ENCODE measurements at places on chromosomes 12 and 14.

- no peak for DNase-seq
Observed at GRCh38 chr14:36773558-36773957, 111.9 kb downstream of the PAX9 start.

GRCh38 chr12:132550830-132551640, 59.3 kb downstream of the LRCOL1 start:
- DNase-seq = no peak

DNA sequence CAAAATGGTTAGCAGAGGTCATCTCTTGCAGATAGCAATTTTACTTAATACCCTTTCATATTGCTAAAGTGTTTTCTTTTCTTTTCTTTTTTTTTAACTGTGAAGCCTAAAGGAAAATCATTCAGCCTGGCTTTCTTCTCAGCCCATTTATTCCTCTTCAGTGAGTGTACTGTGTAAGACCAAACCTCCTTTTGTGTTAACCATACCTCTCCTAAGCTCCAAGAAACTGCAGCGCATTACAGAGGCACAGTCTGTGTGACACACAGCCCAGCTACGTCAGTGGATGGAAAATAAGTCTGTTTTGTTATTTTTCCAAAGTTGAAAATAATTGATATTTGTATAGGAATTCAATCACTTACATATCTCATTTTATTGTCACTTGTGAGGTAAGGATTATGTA, 21.7 kb downstream of the DCAF5 start:
- no peak for DNase-seq

GRCh38 chr12:20436316-20436715, 68.0 kb downstream of the PDE3A start:
- DNase-seq = no peak

GRCh38 chr14:59474172-59474571, 9.0 kb upstream of the GPR135 start:
- no peak for DNase-seq

- no peak for DNase-seq
Observed at GRCh38 chr14:75446447-75446846, 18.6 kb downstream of the JDP2 start.

DNA sequence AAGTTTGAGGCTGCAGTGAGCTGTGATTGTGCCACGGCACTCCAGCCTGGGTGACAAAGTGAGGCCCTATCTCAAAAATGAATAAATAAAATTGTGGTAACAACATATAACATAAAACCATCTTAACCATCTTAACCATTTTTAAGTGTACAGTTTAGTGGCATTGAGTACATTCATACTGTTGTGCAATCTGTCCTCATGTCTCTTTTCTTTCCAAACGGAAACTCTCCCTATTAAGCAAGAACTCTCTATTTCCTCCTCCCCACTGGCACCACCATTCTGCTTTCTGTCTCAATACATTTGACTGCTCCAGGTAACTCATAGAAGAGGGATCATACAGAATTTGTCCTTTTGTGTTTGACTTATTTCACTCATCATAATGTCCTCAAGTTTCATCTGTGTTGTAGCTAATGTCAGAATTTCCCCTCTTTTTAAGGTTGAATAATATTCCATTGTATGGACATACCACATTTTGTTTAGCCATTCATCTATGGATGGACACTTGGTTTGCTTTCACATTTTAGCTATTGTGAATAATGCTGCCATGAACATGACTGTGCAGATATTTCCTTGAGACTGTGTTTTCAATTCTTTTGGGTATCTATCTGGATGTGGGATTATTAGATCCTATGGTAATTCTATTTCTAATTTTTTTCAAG, 4.4 kb upstream of the MARK3 start:
- no peak for DNase-seq

DNA sequence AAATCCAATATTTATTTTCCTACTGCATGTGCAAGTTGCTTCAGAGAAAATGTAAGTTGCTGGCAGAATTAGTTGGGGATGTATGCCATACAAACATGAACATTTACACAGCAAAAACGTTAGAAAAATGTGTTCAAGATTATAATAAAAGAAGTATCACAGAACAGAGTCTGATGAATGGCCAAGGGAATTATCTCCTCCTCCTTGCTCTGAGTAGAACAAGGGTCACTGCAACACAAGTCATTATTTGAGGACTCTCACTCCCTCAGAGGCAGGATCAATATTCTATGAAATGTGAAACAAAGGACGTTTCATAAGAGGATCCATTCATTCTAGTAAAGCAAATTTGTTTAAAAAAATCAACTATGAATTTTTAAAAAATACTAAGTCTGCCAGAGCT, 177.8 kb downstream of the PRKD1 start:
- DNase-seq = no peak

GRCh38 chr14:32525591-32525990, 196.5 kb downstream of the AKAP6 start:
- no peak for DNase-seq

- DNase-seq = no peak
Observed at GRCh38 chr14:32623300-32624093, 294.4 kb downstream of the AKAP6 start.

DNA sequence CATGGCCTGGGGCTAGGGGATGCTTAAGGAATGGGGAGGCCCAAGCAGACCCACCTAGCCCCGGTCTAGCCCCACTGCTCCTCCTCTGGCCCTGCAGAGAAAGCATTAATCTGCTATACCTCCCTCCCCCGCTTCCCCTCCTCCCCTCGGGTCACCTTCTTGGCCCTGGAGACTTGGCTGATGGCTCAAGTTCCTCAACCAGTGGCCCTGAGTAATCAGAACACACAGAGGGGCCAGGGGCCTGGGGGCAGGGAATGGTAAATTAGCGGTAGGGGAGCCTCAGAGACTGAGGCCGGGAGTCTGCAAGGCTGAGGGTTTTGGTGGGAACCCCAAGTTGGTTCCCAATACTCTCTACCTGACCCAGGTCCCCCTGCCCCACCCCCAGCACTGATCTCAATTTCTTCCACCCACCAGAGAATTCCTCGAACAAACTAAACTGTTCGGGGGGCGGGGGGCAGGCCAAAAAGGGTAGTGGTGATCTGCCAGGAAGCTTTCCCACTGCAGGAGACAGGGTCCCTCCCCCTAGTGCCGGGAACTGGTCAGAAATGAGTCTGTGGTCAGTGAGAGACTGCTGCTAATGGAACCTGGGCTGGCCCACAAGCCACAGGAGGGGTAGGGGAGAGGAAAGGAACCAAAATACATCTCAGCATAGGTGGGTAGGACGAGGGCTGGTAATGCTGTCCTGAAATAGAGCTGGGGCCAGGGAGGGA, 12.8 kb upstream of the SMARCD1 start:
- no peak for DNase-seq

GRCh38 chr14:74945261-74945851, 10.0 kb downstream of the PGF start:
- peak; percentile 56 for DNase-seq

GRCh38 chr12:15443611-15444010, 121.3 kb downstream of the PTPRO start:
- DNase-seq = no peak

DNA sequence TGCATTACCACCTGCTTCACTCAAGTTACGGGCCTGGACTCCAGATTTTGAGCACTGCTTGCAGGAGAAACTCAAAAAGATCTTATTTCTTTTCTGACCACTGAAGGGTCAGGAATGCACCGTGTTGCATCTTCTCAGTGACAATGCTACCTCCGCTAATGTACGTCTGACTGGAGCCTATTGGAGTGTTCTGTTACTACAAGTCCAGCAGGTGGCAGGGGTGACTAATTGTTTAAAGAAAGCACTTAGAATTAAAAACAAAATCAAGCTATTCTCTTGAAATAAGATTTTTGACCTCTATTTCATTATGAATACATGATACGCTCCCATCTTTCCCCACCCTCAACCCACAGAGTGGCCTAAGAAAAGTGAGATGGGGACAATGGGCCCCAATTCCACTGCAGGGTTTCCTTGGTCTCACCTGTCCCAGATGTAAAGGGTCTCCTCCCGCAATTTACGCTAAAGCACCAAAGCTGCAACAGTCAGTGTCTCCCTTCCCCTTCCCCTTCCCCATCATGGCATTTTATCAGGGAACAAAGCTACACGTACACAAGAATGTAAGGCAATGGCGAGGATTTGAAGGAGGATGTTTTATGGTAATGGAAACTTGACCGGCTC, 2.2 kb downstream of the TBPL2 start:
- DNase-seq = peak; percentile 36

DNA sequence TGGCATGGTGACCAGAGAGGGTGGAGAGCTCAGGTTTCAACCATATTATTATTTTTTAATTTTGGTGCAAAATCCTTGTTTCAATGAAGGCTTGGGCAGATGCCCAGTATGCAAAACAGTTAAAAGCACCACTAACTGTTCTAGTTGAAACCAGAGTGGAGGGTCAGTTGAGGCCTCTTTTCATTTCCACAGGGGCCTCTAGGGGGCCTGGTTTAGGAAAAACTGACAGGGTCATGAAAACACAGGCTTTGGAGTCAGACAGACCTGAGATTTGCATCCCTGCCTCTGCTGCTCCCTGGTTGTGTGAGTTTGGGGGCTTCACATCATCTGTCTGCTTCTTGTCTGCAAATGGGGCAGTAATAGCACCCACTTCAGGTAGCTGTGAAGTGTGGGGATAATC, 3.3 kb upstream of the RPH3A start:
- no peak for DNase-seq

GRCh38 chr12:25382311-25383106, 131.8 kb upstream of the KRAS start:
- DNase-seq = no peak

DNA sequence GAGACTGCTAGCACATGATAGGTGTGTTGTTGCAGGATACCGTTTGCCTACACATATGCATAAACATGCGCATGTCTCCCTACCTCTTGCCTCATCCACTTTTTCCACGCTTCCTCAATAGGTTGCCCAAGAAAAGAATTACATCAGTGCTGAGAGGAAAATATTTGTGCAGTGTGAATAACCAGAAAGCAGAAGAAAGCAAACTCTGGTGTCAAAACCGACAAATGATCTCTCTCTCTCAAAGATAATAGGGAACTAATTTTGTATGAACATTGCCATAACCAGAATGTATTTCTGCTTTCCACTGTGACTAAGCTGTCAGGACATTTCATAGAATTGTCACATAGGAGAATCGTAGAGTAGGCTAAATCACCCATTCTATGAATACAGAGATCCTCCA, 1.3 kb downstream of the CLEC7A start:
- no peak for DNase-seq

GRCh38 chr14:52069307-52070050, 620 bp upstream of the NID2 start:
- peak; percentile 22 for DNase-seq
